ENCODE measurements at places on chromosomes 1 and 21.

DNA sequence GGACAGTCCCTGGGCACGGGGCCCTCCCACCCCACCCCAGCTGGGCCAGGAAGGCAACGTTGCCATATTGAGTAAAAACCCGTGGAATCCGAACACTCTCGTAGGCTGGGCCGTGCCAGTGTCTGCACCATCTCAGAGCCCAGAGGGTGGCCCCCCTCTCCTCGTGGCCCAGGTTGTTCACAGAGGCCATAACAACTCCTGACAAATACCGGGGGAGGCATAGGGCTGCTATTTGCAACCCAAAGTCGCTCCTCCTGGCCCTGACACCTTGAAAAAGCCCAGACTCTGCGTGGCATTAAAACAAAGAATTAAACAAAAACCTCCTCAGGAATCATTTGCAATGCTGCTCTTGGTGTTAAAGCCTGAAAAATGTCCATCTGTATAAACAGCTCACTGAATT, 141.4 kb downstream of the CASZ1 start:
- DNase-seq = no peak

- DNase-seq = no peak
These were observed 12.3 kb downstream of the SYDE2 start for GRCh38 chr1:85188530-85188929.

DNA sequence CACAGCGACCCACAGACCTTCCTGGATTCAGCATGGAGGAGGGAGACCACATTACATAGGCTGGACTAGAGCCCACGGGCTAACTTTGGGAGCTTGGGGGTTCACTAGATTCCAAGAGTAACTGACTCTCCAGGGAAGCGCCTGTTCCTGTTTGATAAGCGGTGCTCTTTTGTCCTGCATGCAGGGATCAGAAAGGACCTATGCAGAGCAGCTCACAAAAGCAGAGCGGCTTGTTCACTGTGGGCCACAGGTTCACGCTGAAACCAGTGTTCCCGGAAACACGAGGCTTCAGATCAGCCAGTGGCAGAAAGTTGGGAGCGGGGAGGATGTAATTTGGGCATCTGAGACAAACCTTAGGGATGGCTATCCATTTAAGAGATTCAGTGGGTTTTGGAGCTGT, 403.9 kb downstream of the PCP4 start:
- no peak for DNase-seq

DNA sequence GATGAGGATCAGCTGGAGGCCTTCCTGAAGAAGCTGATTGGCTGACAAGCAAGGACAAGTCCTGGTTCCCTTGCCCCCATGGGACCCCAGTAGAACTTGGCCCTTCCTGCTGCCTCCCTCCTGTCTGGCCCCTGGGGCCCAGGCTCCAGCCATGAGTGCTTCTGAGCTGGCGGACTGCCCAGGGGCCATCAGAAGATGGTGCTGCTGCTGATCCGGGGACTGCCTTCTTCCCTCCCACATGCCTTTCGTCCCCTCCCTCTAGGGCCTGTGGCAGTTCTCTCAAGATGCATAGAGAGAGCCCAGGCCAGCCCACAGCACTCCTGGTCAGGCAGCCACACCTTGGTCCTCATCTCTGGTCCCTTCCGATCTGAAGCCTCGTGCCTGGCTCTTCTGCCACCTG, 57.9 kb upstream of the PRKACB start:
- DNase-seq = no peak

DNA sequence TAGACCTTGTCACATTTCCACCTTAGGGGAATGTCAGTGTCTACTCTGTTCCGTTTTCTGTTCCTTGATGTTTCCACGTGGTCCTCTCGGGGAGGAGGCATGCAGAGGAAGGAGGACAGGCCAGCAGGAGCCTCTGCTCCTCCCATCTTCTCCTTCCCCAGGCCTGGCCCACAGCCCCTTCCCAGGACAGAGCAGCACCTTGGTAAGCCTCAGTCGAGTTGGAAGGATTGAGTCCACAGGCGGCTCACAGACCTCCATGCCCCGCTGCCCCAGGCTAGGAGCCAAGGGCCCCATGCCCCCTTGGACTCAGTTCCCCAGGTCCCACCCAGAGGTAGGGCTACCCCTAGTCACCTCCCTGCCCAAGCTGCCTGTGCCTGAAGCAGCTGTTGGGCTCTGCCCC, 36.5 kb downstream of the IGSF21 start:
- DNase-seq = no peak

Data from heart right ventricle (tissue), 16 donors.